ENCODE measurements at places on chromosomes 11 and 22.

DNA sequence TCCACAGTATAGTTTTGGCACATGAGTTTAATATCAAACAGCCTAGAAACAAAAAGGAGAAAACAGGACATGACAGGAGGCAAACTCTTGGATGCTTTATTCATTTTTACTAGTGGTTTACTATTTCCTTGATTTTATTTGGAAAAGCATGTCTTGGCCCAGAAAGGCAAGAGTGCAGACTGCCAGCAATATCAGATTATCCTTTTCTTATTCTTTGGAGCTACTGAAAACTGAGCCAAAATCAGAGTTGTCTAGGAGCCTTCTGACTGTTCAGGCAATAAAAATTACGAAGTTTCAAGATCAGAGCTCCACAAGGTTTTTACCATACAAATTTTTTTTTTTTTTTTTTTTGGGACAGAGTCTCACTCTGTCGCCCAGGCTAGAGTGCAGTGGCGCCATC is 16.0 kb downstream of the CELF1 start:
- DNase-seq = no peak

DNA sequence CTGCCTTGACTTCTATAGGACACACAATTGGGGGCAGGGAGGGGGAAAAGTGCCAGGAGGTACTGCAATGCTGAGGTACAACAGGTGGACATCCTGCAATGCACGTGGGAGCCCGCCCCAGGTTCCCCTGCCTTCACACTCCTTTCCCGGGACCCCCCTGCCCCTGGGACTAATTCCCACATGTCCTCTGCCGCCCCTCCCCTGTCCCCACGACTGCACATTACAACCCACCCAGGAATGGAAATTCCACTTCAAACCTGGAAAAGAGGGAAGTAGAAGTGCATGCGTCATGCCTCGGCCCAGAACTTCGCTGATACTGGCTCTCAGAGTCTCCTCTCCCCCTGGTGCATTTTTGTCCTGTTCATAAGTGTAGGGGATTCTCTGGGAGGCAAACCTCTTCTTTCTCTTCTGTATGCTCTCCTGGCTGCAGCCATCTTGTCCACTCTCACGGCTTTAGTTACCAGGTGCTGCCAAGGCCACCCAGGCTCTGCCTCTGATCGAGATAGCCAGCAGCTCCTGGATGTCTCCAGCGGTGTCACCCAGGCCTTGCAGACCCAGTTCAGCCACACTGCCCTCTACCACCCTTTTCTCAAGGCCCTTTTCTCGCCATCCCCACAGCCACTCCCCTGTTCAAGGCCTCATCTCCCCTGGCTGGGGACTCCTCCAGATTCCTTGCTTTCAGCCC is 43.7 kb downstream of the GDPD5 start:
- no peak for DNase-seq

- peak; percentile 30 for DNase-seq
Observed at GRCh38 chr11:25943777-25944661, 387.9 kb upstream of the ANO3 start.

- no peak for DNase-seq
Observed at GRCh38 chr22:40368836-40369235, 1.6 kb upstream of the SGSM3 start.
